ENCODE measurements at places on chromosomes 16 and 17.

DNA sequence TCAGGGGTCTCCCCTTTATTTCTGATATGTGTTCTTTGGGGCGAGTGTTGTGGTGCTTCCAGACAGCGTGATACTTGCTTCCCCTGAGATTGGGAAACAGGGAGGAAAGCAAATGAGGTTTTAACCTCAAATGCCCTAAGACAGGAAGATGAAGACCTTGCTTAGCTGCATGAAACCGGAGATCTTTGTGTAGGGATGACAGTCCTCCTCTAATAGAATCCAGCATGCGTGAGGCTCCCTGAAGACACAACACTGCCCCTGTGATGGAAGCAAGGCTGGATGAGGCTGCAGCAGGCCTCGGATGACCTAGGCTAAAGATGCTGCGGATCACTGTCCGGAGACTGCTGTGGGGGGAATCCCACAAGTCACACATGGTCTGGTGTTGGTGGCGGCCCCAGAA is 491.0 kb downstream of the CDH13 start:
- no peak for DNase-seq

DNA sequence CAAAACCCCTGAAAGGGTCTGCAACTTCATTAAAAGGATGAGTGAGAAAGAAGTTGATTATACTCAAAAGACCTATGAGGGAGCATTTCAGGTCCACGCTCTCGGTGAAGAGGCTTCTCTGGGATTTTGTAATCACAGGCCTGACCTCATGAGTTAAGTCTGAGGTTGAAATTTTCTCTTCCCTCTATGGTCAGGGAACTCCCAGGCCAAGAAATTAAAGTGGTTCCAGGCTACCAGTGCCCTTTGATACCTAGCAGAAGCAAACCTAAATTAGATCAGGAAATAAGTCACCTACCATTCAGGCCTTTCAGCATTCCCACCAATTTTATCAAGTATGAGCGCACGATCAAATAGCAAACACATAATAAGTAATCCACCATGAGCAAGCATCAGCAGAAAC is 27.9 kb downstream of the MBTD1 start:
- peak; percentile 4 for DNase-seq

DNA sequence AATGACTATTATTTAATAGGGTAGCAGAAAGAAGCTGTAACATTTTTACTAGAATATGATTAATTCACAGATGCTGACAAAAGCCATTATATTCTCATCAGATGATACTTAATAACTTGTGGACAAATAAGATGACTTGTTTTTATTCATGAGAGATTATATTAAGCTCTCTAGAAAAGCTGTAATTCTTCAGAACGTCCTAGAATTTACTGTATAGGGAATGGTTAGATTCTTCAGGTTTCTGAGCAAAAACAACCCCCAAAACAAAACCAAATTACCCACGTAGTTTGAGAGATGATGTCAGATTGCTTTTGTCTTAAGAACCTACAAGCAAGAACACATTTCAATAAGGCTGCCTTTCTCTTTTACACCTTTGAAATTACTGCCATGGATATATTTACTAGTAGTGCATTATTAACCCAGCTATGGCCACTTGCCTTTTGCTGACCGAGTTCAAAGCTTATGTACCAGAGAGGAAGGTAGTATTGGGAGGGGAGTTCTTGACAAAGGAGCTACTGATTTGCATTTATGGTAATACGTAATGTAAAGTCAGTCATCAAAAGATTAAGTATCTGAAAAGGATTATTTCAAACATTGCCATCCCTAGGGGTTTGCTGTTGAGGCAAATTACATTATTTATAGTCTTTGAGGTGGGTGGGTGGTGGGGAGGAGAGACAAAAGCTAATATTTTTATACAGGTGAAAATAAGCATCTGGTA is 51.7 kb downstream of the NLK start:
- no peak for DNase-seq

DNA sequence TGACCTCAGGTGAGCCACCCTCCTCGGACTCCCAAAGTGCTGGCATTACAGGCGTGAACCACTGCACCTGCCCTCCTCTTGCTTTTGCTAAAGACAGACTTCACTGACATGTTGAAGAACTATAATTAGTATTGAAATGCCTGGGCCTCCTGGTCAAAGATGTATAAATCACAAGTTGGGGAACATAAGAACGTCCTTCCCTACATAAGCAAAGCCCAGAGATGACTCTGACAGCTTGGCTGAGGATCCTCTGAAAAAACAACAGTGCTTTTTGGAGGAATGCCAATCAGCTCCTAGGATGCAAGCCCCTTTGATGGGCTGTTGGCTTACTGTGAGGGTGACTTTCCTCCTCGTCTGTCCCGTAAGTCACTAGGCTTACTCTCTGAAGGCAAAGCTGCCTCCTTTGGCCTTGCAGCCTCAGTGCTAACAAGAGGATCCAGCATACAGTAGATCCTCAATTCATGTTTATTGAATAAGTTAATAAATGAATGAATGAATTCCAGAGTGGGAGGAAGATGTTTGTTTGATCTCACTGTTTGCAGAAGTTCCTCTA is 6.3 kb downstream of the APOH start:
- DNase-seq = no peak

- DNase-seq = no peak
Measured at GRCh38 chr16:55035956-55036355, 105.3 kb downstream of the IRX5 start.

DNA sequence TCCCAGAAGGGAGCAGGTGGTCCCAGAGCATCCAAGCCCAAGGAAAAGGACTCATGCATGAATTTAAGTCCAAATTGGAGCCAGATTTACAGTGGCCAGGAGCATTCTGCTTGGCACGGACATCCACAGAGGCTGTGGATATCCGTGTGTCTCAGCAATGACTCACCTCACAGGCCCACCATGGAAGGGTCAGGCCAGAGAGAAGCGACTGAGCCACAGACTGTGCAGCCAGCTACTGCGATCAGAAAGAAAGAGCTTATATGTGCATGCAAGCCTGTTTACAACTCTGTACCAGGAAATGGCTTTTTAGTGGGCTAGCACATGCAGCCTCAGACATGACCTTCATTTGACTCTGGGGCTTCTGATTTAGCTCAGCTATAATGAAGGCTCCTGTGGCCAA is 231.0 kb downstream of the C16orf95 start:
- no peak for DNase-seq

DNA sequence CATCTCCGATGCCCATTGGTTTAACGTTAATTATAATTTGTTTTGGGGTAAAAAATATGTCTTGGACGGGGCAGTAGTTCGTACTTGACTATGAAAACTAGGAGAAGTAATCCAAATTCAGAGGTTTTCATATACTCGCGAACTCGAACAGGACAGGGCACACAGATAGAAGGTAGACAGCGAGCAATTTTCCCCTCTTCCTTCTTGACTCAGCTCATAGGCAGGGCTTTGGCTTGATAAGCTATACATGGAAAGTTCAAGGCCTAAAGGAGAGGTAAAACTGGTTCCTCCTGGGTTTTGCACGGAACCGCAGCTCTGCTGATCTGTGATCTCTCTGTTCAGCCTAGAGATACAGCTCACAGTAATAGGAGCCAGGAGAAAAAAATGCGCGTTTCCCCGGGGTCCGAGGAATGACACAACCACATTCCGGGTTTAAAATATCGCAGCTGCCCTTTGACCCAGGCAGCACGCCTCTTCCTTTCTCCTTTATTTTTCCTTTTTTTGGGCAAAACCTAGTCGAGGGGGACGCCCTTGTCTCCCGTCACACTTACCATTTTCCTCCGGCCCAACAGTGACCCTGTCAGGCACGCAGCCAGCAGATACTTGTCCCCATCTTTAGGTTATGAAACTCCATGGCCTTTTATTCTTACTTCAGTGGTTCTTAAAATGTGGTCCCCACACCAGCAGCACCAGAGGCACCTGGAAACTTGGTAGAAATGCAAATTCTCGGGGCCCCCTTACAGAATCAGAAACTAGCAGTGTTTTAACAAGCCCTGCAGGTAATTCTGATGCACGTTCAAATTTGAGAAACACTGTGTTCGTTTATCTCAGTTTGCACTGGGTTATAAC is 1.7 kb upstream of the LASP1 start:
- peak; percentile 53 for DNase-seq

Data from NB4 (cell line).